GM03348 (cell line): ENCODE measurements at places on chromosomes 2 and 18.

DNA sequence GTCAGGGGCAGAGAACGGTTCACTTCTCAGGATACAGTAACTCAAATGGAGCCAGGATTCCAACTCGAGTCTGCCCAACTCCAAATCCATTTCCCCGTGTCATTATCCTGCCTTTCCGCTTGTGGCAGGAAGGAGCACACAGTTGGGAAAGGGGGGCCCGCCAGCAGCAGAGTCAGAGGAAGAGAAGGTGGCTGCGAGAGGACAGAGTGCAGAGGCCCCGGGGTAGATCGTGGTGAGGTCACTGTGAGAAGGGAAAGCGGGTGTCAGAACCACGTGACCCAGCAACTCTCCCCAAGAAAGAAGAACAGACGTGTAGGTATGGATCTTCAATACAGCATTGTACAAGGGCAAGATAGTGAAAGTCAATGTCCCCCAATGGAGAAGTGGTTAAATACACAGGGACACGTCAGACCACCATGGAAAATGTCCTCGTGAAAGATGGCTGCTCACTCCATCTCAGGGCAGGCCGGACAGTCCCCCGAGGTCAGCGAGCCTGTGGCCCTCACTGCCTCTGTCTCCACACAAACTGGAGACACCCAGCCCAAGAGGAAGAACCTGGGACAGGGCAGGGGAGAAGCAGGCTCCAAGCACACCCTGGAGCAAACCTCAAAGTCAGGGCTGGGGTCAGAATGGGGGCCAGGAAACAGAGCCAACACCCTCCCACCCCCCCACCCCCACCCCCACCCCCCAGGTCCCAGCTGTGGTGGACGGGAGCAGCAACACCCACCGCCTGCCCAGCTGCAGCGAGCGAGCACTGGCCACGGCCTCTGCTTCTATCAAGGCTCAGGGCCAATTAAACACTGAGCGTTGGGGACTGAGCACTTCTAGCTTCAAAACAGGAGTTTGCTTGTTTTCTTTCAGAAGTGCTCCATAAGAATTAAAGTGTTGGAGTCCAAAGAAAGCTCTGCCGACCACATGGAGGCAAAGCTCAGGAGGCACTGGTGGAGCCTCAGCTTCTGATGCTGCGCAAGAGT is 92.7 kb downstream of the EIPR1 start:
- DNase-seq = no peak

DNA sequence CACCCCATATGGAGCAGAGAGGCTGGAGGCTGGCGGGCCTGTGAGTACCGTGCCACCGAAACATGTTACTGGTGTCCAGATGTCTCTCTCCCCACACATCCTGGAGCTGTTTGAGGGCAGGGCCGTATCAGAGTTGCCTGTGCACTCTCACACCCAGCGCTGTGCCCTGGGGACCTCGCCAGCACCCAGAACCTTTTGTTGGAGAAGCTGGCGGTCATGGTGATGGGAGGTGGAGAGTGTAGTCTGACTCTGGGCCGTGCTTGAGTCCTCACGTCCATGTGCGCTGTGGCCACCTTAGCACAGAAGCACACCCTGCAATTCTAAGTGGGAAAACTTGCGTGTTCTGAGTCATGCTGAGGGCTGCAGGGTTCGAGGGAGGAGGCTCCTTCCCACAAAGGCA is 259.2 kb downstream of the NDUFA10 start:
- DNase-seq = no peak

DNA sequence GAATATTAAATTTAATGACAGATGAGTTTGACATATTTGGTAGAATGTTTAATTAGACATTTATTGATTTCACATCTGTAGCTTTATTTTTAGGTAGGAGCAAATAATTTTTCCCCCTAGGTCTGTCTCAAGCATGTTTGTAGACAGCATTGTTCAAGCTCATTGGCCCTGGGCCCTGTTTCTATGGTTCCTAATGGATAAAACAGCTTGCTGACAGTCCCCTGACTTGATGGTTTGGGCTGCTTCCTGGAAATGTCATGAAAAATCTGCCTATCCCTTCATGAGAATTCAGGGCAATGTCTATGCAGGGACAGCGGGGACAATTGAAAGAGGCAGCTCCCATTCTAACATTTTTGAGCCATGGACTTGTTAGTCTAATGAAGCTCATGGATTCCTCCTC is 14.6 kb upstream of the MEP1B start:
- no peak for DNase-seq

DNA sequence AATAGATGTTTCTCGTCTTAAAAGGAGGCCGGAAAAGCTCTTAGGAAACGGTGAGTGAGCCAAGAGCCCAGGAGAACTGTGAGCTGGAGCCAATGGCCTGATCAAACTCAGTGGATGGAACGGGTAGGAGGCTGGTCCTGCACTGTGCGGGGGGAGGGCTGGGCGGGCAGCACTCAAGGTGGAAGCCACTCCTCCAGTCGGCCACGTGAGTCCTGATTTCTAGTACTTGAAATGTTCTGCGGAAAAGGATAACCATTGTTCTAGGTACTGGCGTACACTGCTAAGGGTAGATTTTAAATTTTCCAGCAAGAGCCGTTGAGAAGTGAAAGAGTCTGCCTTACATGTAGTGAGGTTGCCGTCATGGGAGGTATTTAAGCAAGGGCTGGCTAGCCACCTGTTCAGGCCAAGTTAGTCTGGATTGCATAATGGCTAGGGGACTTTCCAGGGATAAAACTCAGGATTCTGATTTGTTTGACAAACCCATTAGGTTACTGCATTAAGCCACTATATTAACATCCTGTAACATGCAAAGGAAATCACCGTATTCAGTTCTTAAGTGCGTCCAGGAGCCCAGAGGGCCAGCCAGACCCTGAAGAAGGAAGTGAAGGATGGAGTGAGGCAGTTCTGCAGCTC is 51.3 kb upstream of the ODC1 start:
- DNase-seq = no peak

DNA sequence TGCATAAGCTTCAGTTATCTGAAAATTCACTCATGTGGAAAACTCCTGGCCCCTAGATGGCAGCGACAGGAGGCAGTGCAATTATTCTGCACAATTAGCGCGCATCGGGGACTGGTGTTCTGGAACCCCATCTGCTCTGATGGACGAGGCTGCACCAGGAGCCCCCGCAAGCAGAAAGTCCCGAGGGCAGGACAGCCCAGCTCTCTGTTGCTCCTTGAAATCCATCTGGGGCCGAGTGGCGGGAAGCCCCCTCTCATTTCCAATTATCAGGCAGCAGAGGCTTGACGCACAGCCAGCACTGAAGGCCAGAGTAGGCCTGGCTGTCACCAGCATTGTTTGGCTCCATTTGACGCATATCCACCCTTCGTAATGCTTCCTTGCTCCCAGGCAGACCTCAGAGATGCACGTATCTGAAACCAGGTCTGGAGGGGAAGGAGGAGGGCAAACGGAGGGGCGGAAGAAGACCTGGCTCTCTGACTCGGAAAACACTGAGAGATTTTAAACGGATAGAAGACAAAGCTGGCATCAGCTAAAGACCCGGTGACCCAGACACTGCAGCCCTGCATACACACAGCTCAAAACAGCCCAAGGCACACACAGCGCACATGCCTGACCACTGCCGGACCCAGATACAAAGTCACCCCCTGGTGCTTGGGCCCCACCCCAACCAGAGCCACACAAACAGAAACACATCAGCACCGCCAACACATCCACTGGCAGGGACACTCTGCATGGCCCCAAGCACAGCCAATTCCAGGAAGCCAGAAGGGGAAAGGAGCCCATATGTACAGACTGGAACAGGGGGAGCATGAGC is 69.8 kb downstream of the TNS1 start:
- DNase-seq = no peak

DNA sequence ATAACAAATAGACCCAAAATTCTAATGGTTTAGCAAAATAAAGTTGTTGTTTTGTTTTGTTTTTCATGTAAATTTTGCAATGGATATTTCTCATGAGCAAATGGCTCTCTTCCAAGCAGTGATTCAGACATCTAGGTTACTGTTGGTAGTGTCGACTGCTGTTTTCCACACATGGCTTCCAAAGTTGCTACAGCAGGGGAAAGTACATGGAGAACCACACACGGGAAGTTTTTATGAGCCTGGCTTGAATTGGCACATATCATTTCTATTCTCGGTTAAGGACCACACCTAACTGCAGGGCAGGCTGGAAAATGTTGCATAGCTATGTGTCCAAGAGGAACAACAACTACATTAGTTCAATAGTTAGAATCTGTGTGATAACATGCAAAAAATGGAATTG is 262.1 kb downstream of the GALNT13 start:
- peak; percentile 21 for DNase-seq

DNA sequence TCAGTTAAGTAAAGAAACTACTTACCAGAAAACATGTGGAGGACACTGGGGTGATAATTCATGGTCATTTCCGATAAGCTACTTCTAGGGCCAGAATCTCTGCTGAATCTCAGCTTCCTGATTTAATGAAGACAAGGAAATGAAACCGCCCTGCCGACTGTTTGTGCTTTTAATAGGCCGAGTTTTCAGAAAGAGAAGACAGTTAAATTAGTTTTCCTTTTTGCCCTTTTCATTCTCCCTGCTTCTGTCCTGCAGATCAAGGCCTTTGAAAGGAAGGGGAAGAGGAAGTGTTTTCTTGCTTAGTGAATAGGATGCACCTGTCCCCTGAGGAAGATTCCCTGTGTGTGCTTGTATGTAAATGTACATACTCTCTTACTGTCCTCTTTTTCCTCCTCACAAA is 126.6 kb downstream of the SH3RF3 start:
- DNase-seq = no peak
